OCI-LY7 (cell line): ENCODE measurements at places on chromosomes 16 and 17.

DNA sequence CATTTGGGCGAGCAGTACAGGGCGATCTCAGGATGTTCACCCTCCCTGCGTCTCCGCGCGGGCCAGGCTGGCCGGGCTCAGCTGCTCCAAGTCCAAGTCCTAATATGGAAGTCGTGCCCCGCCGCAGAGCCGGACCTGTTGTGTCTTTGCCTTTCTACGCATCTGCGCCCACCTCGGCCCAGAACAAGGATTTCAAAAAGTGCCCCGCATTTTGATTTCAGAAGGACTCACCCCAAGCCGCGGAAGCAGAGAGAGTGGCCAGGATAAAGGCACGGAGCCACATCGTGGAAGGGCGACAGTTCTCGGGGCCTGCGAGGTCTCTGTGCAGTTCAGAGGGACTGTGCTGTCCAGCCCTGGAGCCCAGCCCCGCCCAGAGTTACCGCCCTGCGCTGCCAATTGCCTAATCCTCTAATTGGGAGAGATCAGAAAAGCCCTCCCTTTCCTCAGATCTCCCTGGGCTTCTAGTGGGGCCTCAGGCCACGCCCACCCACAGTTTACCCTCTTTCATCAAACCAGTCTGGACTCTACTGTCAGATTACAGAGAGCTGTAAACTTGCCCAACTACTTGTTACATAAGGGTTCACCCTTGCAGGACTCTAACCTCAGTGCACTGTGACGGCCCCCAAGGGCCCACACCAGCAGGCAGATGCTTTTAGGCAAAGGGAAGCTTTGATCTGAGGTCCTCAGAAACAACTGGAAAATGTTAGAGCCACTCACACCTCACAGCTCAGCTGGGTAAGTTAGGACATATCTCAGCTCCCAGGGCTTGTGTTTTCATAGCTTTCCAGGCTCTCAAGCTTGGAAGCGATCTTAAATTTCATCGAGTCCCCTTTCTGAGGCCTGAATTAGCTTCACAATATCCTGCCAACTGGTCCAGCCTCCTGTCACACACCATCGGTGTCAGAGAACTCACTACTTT, at the start of gene CES1:
Gene CES1, minus strand, starts transcription at position 324 of the 919 bp plus-strand sequence. Its CDS starts 41 bp downstream, at position 283.
- DNase-seq, result no peak

GRCh38 chr16:66245072-66245471, 121.4 kb upstream of the CDH5 start:
- DNase-seq, result no peak

DNA sequence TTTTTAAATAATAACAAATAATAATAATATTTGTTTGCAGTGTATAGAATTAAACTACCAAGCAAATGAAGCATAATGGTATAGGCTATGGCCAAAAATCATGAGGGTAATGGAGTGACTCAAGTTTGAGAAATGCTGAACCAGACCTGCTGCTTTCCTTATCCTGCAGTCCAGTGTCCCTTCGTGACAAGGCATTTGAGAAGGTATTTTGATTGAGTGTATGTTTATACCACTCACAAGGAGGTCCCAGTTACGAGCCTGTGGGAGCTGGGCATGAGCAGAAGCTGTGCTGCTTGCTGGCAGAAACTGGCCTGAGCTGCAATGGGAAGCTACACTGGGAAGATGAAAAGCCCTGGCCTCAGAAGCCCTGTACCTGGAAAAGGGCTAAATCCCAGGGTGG, 50.3 kb downstream of the GNAO1 start:
- no peak for DNase-seq

- DNase-seq, result no peak
These were observed 40.5 kb upstream of the CLEC18B start for GRCh38 chr16:74461826-74462225.

- DNase-seq, result no peak
These were observed 458 bp downstream of the ENKD1 start for GRCh38 chr16:67666032-67666551.

DNA sequence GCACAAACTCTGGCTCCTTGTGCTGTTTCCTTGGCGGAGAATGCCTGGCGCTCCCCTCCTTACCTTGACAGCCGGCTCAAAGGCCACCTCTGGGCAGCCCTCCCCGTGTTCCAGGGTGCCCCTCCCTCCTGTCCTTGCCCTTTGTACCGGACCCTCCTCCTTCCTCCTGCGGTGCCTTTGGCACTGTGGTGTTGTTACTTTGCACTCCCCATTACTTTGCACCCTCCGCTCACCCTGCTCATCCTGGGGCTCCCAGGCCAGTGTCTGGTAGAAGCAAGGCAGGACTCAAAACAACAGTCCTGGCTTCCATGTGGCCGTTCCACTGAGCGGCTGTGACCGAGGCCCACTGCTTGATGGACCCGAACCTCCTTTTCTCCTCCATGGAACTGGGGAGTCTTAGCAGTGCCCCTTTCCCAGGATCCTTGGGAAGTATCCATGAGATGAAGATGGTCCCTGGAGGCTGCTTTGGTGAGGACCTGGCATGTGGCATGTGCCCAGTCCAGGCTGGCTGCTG, 147.8 kb downstream of the CMIP start:
- DNase-seq, result no peak

DNA sequence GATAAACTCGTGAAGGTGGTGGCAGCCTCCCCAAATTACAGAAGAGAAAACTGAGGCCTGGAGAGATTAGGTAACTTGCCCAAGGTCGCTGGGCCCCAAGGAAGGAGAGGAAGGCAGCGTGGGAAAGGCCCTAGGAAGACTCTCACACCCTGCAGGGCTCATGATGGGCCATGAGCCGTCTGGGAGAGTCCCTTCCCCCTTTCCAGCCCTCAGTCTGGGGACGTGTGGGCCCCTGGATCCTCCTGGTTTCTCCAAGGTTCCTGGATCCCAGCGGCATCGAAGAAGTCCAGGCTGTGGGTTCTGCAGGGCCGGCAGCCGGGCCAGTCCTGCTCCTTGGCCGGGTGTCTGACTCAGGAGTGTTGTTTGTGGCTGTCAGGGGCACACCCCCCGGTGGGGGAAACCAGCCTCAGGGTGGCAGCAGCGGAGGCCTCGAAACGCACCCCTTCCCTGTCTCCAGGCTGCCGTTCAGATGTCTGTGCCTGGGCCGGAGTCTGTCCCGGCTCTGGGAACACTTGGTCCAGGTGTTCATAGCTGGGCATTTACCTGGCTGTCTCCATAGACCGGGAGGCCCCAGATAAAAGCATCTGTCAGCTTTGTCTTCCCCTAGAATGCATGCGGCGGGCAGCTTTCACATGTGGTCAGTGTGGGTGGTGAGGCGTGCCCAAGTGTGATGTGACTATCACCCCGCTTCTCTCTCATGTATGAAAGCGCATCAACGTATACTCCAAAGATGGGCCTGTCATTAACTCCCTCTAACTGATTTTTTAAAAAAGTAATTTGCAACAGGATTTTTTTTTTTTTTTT, 3.7 kb upstream of the RAP1GAP2 start:
- no peak for DNase-seq

- no peak for DNase-seq
These were observed 177.7 kb downstream of the TMEM132E start for GRCh38 chr17:34757106-34757505.

DNA sequence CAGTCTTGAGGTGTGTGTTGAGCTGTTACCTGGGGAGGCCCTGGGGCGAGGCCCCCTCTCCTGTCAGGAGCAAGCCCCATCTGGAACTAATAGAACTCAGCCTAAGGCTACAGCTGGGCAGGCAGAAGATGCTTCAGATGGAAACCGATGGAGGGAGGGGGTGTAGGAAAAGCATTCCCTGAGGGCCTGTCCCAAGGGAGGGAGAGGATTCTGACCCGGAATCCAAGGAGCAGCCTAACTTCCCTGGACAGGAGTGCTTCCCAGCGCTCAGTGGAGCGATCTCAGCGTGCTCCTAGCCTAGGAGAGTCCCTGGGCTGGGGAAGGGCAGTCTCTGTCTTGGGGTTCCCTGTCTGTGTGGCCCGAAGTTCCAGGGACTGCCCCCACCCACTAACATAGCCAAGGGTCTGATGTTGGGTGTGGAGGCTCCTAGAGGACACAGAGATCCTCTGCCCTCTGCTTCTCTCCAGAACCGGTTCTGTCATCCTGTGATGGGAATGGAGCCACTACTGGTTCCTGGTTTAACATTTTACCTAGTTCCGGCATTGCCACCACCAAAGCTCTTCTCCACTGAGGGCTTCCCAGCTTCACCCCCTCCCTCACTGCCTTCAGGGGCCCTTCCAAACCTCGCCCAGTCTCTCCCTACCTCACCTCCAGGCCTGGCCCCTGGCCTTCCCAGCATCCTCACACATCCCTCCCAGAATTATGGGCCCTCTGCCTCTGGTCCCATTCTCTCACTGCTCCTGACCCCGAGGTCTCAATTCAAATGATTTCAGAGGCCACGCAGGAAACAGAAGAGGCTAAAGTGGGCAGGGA, 58.7 kb downstream of the RTN4RL1 start:
- no peak for DNase-seq

GRCh38 chr16:49788572-49788971, 67.3 kb downstream of the ZNF423 start:
- DNase-seq, result no peak

GRCh38 chr17:77685881-77686486, 272.5 kb upstream of the TNRC6C start:
- DNase-seq, result no peak

DNA sequence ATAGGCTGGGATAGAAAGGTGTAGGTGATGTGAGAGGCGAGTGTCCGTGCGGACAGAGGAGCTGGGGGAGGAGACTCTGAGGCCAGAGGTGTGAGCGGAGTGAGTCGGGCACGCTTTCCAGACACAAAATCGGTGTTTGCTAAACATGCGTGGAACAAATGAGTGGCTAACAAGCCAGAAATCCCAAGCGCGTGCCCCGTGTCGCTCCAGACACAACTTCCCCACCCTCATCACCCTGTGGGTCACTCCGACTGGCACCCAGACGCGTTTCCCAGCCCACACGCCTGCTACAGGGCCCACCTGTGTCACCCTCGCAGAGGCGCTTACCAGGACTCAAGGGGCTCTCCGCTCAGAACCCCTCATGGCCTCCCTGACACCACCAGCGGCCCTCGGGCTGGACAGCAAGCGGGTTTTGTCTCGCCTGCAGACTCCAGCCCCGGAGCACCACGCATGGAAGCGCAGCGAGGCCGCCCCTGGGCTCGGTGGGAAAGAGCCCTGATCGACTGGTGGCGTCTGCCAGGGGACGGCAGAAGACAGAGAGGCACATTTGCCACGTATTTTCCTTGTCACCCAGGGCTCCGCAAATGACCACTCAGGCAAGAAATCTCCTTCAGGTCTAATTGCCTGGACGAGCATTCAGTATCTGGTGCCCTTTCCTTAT, 6.0 kb upstream of the RPH3AL start:
- no peak for DNase-seq

DNA sequence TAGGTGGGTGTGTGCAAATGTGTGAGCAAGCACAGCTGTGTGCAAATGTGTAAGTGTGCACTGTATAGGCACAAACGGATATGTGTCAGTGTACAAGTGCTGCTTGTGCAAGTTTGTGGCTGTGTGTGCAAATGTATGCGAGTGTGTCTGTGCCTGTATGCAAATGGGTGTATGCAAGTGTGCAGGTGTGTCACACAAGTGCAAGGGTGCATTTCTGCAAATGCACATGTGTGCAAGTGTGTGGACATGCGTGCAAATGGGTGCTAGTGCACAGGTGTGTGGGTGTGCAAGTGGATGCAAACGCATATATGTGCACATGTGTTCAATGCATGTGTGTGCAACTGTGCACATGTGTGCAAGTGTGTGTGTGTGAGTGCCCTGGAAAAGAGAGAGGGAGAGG, 76.5 kb upstream of the TNRC6C start:
- no peak for DNase-seq

GRCh38 chr16:11145173-11145818, 110.7 kb downstream of the SOCS1 start:
- no peak for DNase-seq

DNA sequence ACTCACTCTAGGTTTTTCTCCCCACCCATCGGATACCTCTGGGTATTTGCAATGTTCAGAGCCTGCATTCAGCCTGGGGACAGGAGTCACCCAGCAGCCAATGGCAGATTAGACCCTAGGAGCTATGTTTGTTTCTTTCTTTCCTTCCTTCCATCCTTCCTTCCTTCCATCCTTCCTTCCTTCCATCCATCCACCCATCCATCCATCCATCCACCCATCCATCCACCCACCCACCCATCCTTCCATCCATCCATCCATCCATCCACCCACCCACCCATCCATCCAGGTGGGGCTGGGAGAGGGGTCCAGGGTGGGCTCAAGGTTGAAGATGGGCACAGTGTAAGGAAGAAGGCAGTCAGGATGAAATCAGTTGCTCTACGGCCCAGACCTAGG, 39.9 kb downstream of the TIMM22 start:
- no peak for DNase-seq

DNA sequence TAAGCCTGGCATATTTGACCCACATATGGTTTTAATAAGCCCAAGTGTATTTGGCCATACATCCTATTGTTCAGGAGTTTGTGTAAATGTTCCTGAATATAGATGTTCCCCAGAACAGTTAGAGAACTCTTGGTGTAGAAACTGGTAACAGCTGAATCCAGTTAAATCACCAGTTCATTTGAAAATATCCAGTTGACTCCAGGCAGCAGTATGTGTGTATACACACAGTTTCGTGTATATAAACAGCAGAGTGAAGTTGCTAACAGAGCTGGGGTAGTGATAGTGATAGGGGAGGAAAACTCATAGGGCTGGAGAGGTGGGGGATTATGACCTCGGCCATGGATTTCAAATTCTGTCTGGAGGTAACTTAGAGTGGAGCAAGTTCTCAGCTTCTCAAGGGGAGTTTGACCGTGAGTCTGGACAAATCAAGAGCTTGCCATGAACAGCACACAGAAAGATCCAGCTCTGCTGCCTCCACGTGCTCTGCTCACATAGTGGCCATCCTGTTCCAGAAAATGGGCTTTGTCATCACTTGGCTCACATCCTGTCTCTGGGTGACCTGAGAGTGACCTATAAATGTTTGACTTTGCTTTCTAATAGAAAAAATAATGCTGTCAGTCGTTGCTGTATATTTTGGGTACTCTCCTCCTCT, 30.6 kb upstream of the MMD start:
- no peak for DNase-seq

DNA sequence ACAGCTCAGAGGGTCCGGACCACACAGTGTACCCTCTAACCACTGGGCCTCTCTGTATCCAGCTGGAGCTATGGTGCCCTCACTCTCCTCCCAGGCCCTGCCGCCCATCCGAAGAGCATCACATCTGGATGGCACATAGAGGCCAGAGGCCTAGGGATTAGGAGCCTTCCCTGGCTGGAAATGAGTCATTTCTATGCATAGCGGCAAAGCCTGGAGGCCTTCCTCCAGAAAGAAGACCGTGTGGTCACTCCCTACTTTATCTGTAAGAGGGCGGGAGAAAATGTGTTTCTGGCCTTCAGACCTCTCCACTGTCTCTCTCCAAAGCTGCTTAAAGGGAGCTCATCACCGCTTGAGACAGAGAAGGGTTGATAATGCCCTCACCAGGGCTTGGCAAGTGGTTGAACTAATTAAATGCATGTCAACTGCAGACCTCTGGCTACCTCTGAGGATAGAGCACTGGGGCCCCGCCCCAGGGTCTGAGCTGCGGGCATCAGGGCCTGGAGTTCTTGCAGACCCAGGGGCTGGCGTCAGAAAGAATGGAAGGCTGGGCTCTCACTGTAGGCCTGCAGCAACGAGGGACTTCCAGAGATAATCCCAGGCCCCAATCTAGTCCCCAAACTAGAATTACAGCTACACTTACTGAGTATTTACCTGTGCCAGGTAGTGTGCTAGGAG, 122.2 kb downstream of the IRX5 start:
- DNase-seq, result no peak

- DNase-seq, result peak; percentile 69
These were observed 137.2 kb upstream of the RPH3AL start for GRCh38 chr17:489758-490329.
